ENCODE measurements at places on chromosomes 11 and 22.

DNA sequence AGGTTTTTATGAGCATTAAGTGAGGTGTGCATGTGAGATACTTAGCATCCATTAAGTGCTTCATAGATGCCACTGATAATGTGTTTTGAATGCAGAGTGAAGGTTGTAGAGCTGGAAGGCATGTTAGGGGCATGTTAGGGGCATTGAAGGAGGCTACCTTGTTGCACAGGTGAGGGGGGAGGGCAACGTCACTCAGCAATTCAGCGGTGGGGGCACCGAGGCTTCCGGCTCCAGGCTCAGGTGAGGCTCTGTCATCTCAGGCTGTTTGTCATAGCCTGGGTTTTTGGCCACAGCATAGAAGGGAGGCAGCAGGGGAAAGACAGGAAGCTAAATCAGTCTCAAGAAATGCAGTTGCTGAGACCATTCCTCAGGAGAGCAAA, 299.0 kb downstream of the NTM start:
- no peak for DNase-seq

GRCh38 chr11:36460220-36460619, 49.9 kb downstream of the TRAF6 start:
- no peak for DNase-seq

DNA sequence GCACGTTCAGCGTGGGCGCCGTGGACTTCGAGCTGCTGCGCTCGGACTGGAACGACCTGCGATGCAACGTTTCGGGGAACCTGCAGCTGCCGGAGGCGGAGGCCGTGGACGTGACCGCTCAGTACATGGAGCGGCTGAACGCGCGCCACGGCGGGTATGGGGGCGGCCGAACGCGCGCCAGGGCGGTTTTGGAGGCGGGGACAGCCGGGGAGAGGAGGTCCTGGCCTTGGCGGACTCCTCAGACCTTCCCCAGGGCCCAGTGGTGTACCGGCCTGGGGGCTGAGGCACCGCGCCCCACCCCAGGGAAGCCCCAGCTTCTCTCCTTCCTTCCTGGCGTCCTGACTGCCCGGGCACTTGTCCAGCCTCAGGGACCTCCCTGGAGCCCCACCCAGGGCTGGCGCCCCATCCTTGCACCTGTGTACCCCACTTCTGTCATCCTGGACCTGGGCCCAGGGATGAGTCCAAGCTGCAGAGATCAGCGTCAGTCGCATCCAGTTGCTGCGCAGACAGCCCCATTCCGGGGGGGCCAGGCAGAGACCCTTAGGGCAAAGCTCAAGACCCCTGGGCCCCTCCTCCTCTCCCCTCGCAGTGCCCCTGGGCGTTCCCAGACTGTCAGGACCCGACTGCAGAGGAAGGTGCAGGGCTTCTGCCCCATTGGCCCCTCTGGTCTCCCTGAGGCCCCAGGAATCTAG, 8.0 kb downstream of the B4GALNT4 start:
- DNase-seq = no peak

DNA sequence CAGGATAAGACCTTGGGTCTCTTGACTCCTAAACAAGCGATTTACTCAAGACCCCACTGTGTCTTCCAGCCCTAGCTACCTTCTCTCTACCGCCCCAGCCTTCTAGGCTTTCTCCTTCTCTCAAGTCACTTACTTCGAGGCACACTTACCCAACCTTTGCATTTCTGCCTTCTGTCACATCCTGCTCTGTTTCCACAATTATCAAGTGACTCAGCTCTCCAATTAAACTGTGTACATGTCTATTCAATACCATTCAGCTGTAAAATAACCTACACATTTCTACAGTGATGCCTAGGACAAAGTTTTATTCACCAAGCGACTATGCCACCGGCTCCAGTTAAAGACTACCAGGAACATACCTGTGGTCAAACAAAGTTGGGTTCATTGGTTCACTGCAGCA, 69.0 kb downstream of the LARGE1 start:
- DNase-seq = no peak

DNA sequence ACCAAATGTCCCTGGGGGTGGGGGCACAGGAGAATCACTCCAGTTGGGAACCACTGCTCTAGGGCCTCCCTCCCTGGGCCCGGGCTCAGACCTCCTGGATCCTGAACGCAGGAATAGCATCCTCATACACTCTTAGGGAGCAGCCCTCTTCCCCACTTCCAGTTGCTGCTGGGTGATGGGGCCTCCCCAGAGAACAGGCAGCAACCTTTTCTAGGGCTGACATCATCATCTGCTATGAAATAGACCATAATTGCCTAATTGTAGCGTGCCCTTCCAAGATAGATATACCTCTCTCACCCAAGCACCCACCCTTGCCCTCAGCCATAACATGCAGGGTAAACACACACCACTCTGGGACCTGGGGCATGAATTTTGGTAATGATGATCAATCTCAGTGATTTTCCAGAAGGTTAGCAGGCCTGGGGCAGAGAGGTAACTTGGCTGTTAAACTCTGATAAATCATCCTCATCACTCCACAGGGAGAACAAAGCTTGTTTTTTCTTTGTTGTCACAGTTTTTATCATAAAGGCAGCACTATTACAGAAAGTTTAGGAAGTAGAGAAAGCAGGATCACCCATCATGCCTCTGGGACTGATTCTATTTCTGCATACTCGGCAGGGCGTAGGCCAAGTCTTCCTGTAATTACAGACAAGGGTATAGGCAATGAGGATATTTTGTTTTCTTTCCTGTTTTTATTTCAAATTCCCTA, 88.3 kb upstream of the PRDM11 start:
- no peak for DNase-seq

DNA sequence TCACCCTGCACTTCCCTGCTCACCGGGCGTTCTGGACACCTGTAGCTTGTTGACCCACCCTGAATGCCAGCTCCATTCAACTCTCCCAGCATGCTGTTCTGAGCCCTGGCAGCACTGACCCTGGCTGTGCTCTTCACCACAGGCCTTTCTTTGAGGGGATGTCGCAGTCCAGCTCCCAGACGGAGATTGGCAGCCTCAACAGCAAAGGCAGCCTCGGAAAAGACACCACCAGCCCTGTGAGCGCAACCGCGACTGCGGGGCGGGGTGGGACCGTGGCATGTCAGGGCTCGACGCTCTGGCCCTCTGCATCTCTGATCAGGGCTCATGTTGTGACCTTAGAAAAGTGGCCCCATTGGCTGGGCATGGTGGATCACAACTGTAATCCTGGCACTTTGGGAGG, 47.4 kb upstream of the RAB1B start:
- no peak for DNase-seq

GRCh38 chr11:129639300-129639699, 176.3 kb upstream of the TMEM45B start:
- no peak for DNase-seq

DNA sequence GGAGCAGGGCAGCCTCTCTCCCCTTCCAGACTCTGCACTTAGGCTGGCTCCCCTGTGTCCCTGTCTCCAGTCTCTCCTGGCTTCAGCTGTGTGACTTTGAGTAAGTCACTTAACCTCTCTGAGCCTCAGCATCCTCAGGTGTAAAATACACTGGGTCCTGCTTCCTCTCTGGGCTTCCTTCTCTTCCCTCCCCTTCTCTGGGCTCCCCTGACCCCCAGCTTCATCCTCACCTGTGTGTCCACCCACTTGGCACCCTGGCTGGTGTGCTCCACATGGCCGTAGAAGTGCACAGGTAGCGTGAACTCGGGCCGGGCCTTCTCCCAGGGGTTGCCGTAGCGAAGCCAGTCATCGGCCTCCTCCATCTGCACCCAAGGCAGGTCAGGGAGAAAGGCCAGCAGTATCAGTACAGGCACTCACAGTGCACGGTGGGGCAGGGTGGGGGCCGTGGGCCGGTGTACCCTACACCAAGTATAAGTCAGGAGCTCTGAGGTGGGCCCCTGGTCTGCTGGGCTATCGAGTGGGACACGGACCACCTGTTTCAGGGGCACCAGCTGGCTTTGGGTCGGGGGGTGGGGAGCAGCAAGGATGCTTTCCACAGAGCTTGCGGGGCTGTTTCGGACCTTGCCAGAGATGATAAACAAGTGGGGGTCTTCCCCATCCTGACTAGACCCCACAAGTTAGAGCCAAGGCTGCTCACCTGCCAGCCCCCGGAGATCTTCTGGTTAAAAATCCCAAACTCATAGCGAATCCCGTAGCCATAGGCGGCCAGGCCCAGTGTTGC, 2.0 kb downstream of the PYGM start:
- DNase-seq = no peak

- DNase-seq = no peak
Observed at GRCh38 chr11:111361052-111361801, 17.8 kb downstream of the POU2AF1 start.

DNA sequence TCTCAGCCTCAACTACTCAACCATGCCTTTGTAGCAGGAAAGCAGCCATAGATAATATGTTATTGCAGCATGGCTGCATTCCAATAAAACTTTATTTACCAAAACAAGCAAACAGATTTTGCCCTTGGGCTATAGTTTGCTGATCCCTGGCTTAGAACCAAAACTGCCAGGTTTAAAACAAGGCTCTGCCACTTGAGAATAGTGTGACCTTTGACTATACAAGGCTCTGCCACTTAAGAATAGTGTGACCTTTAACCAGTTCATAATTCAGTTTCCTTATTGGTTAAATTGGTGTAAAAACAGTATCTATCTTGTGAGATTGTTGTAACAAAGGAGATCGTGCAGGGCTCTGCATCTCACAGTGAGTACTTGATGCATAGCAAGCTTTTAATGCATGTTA, 217.3 kb upstream of the MTNR1B start:
- no peak for DNase-seq

GRCh38 chr22:36027935-36028645, 534 bp downstream of the RBFOX2 start:
- DNase-seq = no peak

- peak; percentile 54 for DNase-seq
Observed at GRCh38 chr11:61797263-61797944, 4.7 kb downstream of the FEN1 start.

GRCh38 chr11:125315079-125315740, 150.7 kb downstream of the PKNOX2 start:
- no peak for DNase-seq

Data from activated CD8-positive, alpha-beta memory T cell treated with anti-CD3 and anti-CD28 coated beads for 4 hours (primary cell).